Left cardiac atrium (tissue), 4 donors: ENCODE measurements at places on chromosomes 16 and 17.

- no peak for DNase-seq
Observed at GRCh38 chr16:11149011-11149616, 106.9 kb downstream of the SOCS1 start.

DNA sequence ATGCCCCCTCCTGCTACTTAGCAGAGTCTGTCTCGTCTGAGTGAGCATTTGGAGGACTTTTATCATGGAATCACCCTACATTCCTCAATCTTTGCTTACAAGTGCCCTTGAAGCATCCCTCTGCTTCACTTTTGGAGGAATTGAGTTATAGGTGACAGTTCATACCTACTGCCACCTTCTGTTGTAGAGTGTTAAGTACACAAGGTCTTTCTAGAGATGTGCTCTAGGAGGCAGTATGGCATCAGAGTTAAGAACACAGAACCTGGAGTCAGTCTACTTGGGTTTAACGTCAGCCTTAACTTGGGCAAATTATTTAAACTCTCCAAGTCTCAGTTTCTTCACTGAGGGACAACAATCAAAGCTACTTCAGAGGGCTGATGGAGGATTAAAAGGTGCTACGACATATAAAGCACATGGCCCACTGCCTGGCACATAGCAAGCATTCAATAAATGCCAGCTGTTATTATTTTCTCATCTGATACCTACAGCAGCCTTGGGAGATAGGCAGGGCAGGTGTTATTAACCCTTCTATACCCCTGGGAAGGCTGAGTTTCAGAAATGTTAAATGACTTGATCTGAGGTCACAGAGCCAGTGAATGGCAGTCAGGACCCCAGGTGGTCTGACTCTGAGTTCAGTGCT lies 62.2 kb downstream of the UTP18 start:
- DNase-seq, result no peak

DNA sequence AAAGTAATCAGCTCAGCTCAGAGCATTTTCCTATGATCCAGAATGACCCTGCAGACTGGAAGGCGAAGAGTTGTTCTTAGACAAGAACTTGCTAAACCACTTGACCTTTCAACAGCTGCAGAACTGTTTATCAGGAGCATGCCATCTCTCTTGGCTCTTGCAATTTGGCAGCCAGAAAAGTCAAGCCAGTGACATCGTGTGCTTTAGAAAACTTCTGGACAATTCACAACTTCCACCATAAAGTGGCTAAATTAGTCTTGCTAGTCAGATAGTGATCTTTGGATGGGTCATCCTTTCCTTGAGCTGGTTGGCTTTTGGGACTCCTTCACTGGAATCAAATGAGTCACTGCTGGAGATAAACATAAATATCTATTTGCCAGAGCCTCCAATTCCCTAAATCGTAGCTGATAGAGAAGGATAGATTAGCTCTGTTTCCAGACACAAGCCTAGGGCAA lies 146.5 kb downstream of the MAP2K6 start:
- no peak for DNase-seq

DNA sequence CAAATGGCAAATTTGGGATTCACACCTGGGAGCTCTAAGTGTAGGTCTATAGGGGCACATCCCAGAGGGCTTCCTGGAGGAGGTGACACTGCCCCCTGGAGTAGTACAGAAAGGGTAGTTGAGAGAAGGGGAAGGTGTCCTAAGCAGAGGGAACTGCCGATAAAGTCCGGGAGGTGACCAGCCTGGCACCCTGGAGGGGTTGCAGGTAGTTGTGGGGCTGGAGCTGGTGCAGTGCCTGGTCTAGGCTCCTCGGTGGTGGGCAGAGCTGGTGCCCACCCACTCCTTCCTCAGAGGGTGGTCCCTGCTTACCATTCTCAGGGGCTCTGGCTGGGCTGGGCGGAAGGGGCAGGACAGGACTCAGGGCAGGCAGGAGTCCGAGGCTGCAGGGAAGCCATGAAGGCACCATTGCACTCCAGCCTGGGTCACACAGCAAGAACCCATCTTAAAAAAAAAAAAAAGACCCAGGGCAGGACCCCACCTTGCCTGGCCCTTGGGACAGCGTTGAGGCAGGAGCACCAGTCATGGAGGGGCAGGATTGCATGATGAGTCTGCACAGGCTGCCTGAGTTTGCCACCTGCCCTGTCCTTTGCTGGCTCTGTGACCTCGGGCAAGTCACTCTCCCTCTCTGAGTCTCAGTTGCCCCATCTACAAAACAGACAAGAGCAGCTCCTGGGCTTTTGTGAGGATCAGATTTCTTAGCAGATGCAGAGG lies 43.8 kb downstream of the LAT start:
- no peak for DNase-seq

DNA sequence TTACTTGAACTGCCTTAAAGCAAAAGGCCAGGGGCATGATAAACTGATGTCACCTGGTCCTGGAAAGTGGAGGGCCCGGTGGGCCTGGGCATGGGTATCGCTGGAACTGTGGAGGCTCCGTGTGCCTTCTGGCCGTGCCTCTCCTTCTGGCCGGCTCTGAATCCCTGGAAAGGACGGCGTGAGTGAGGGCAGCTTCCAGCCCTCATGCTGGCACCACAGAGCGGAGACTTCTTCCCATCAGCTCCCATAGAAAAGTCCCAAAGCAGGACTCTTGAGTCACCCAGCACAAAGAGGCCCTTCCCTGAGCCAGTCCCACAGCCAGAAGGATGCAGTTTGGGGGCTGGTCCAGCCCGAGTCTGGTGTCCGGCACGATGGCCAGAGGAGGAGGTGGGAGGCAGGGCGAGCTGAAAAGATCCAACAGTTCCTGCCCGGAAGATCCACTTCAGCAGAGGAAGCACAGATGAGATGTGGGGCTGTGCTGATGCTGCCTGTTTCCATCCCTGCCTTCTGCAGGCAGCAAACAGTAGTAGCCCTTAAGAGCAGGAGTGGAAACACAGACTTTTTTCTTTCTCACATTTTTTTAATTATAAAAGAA lies 7.8 kb downstream of the GAA start:
- no peak for DNase-seq

DNA sequence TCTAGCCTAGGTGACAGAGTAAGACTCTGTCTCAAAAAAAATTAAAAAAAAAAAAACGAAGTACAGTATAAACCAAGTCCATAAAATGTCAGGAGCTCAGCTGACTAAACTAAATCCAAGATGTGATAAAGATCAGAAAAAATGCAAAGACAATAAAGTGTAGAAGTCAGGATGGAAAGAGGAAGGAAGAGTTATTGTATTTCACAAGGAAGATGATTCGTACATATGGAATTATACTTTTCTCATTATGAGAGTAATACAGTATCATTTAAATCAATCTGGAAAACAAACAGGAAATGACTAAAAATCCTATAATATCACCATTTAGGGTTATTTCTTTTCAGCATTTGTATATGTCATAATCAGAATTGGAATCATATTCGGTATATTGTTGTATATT lies 11.4 kb upstream of the APOH start:
- no peak for DNase-seq

GRCh38 chr17:42673885-42674754 lies 2.7 kb downstream of the PLEKHH3 start:
- DNase-seq, result peak; percentile 77

DNA sequence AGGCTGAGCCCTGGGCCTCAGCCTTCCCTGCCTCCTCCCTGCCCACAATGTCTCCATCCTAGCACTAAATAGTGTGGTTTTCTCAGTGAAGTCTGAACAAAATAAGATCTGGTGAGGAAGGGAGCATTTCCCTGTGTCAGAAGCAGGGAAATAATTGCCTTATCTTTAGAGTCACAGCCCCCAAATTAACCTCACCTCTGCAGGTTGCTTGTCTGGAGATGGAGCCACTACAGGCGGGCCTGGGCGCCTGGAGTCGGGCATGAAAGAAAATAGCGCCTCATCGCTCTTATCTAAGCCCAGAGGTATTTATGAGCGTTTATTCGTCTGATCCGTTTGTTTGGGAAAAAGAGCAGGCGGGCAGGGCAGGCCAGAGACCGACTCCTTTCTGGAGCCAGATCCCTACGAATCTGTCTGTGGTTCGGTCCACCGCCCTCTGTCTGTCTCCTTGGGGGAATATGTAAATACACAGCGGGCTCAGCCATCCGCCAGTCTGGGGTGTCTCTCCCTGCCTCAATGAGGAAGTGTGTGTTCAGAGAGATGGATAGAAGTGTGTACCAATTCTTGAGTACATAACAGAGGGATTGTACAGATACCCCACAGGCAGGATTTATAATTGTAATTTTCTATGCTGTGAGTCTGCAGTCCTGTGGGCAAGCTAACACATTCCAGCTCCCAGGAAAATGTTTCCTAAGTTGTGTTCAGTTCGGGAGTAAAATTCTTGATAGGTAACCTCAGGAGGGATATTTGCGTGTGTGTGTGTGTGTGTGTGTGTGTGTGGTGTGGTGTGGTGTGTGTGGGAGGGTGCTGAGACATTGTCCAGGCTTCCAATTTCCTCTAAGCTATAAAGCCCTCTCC lies 4.3 kb downstream of the HOXB6 start:
- no peak for DNase-seq

GRCh38 chr17:65662196-65662595 lies 100.7 kb upstream of the AXIN2 start:
- no peak for DNase-seq

- DNase-seq, result peak; percentile 67
Observed at GRCh38 chr16:89325861-89326471, 108.5 kb downstream of the ZNF778 start.

- DNase-seq, result no peak
Observed at GRCh38 chr17:9850151-9850550, 24.4 kb downstream of the GLP2R start.

- no peak for DNase-seq
Observed at GRCh38 chr17:63102034-63102433, 136.0 kb downstream of the TANC2 start.

- no peak for DNase-seq
Observed at GRCh38 chr16:50021544-50021943, 3.5 kb upstream of the CNEP1R1 start.

DNA sequence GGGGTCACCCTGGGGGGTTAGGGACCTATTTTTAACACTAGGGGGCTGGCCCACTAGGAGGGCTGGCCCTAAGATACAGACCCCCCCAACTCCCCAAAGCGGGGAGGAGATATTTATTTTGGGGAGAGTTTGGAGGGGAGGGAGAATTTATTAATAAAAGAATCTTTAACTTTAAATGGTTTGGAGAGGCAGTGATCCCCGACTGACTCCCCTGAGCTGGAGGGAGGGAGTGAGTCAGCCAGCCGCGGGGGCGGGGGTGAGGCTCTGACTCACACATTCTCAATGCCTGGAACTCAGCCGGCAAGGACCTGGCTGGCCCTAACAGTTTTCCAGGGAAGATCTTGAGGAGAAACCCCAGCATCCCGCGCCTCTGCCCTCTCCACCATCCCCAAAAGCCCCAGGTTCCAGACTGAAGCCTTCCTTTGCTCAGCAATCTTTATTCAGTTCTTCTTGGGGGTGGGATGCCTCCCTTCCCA lies 1.5 kb downstream of the HCFC1R1 start:
- DNase-seq, result peak; percentile 93

GRCh38 chr17:27571563-27572352 lies 59.2 kb upstream of the LGALS9 start:
- no peak for DNase-seq

DNA sequence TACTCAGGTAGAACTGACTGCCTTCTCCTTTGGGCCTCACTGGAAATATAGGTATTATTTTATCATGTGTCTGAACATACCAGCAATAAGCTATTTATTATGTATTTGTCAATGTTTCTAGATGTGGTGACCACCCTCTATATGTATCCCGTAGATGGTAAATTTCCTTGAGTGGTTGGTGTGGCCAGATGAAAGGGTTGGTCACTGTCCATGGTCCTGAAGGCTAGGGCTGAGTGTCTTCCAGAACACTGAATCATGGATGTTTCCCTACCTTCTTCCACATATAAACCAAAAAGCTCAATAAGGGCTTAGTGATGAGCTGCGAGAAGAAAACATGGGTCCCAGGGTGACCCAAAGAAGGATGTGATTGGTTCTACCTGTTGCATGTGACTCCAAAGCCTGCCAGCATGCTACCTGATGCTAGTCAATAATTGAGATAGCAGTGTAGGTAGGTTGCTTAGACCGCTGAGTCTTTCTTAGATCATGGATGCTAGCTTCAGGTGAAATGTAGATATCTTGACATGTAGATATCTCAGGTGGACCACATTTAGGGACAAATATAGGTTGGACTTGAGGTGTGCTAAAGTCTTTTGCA lies 150.3 kb downstream of the ASIC2 start:
- no peak for DNase-seq

GRCh38 chr17:48123111-48123510 lies 15.5 kb downstream of the SNX11 start:
- no peak for DNase-seq

- no peak for DNase-seq
Observed at GRCh38 chr16:31148281-31148728, 1.6 kb downstream of the PRSS36 start.

- DNase-seq, result no peak
Observed at GRCh38 chr17:64066716-64067115, 46.3 kb upstream of the ICAM2 start.

DNA sequence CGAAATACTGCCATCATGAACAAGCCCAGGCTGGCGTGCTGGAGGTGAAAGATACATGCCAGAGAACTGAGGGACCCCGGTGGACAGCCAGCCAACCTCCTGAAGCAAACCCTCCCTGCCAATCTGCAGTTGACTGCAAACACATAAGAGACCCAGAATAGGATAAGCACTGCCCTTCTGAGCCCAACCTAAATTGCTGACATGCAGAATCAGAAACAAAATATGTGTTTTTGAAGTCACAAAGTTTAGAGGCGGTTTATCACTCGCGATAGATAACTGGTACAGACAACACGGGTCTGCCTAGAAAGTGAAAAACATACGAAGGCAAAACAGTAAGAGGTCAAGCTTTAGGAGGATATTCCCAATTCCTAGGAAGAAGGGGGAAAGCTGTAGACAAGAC lies 14.6 kb downstream of the TOX3 start:
- DNase-seq, result no peak

GRCh38 chr17:55484575-55484974 lies 26.7 kb downstream of the SMIM36 start:
- DNase-seq, result no peak

DNA sequence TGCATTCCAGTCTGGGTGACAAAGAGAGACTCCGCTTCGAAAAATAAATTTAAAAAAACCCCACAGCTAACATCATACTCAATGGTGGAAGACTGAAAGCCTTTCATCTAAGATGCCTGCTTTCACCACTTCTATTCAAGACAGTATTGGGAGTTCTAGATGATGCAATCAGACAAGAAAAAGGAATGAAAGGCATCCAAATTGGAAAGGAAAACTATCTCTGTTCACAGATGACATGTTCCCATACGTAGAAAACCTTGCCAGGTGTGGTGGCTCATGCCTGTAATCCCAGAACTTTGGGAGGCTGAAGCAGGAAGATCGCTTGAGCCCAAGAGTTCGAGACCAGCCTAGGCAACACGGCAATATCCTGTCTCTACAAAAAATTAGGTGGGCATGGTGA lies 31.1 kb downstream of the RANBP10 start:
- no peak for DNase-seq

GRCh38 chr16:74455619-74456289 lies 34.5 kb upstream of the CLEC18B start:
- no peak for DNase-seq

DNA sequence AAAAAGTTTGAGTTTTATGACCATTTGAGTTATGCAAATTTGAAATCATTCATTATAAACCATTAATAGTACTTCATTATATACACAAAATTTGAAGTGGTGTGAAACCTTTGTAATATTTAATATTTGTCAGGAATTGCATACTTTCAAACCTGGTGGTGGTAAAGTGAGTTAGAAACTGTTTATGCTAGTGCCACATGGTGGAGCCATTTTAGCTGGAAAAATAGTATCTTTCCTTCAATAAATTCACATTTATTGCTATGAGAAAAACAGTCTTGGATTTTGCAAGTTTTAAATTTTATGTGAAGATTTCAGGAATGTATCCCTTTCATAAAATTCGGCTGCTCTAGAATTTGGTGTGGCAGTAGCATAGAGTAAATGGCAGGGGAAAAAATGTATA lies 7.3 kb upstream of the BLMH start:
- no peak for DNase-seq
